ENCODE measurements at places on chromosomes 13 and 19. TPM values are rescaled to one million over a fixed set of nuclear protein-coding genes. Genes with fewer than 3 reads are reported as not detected.

KCNJ14 gene
- polyA plus RNA-seq: 0.78 TPM

PRPF31 gene
- polyA plus RNA-seq: 62.2 TPM

FGF21 gene
- polyA plus RNA-seq: 0.11 TPM

KLK6 gene
- polyA plus RNA-seq: 7.0 TPM

PBX4 gene
- polyA plus RNA-seq: 26.7 TPM

TJP3 gene
- polyA plus RNA-seq: 3.3 TPM

EHD2 gene
- 14.2 TPM for polyA plus RNA-seq

DNA sequence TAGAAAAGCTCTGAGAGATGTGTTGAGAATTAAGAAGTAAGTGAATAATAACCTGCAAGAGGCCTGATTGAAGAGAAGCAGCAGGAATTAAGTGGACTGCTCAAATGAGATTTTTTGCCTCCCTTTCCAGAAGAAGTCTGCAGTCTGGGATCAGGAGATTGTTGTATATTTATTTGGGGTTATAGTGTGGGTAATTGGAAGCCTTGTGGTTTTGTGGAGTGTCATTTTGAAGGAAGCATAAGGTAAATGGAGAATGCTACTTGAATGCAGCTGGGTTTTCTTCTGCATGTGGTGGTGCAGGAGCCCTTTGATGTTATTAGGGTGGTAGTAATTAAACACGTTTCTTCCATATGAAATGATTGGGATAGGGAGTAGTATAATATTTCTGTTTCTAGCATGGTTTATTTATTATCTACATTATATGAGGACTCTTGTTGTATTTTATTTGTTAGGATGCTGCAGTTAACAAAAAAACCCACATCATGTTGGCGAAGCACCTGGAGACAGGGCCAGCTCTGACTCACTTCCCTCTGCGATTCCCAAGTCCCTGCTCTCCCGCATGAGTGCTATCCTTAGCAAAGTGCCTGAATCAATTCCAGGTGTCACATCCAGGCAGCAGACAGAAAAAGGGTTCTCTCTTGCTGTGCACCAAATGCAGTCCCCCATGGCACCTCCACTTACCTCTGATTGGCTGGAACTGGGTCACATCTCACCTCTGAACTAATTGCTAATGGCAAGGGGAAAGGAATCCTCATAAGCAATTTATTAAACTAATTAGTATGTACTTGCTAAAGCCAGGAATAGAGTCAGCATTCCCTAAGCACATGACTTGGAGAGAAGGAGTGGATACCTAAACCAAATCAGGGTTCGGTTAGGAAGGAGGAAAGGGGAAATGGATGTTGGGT is 54.8 kb downstream of the DGKH start:
- H3K4me1 ChIP-seq: no peaks in the 10 kb centered on the region
- no peaks in the 10 kb centered on the region for H3K27me3 ChIP-seq
- no peak overlapping the region for H3K4me3 ChIP-seq
- no peak overlapping the region for H3K27ac ChIP-seq

DNA sequence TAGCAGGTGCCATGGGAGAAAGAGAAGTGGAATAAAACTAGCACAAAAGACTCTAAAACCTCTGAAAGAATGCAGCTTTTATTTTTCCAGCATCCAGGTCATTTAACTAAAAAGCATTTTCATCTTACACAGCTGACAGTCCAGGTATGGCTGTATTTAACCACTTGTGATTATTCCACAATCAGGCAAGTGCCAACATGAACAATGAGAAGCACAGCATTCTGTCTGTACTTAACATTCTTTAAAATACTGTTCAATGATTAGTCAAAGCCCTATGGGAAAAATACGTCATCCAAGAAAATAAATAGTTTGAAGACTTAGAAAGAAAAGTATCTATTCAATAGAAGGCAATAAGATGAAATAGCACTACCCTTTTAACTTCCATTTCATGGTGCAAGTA is 246.9 kb downstream of the LIG4 start:
- no peak overlapping the region for H3K27ac ChIP-seq
- H3K4me1 ChIP-seq: no peaks in the 10 kb centered on the region
- no peaks in the 10 kb centered on the region for H3K36me3 ChIP-seq
- no peak overlapping the region for H3K4me3 ChIP-seq

DNA sequence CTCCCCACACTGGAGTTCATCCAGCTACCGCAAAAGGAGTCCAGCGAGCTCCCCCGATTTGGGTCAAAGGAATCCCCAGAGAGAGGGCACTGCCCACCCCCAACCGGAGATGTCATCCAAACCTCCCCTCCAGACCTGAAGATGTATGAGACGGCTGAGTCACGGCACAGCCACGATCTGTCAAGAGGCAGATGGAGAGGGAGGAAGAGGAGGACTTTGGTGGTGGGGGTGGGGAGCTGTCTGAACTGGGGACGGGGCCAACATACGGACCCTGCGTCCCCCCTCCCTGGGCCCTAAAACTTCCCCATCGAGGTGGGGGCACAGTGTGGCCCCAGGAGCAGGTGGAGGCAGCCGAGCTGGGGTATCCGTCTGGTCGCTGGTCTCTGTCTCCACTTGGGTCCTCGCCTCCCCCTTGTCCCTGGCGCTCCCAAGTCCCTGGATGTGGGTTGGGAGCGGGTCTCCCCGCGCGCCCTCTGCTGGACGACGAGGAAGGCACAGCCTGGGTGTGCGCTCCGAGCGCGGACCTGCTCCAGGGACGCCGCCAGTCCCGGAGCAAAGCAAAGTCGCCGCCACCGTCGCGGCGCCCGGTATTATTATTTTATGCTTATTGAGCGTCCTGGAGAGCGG is 3.8 kb downstream of the PDE4A start:
- H3K27ac ChIP-seq: no peak overlapping the region
- H3K4me3 ChIP-seq: peak overlapping the region; percentile 40
- DNase-seq: peak; percentile 74
- H3K27me3 ChIP-seq: peaks cover 99% of the 10 kb centered on the region
- H3K4me1 ChIP-seq: peaks cover 12% of the 10 kb centered on the region

DNA sequence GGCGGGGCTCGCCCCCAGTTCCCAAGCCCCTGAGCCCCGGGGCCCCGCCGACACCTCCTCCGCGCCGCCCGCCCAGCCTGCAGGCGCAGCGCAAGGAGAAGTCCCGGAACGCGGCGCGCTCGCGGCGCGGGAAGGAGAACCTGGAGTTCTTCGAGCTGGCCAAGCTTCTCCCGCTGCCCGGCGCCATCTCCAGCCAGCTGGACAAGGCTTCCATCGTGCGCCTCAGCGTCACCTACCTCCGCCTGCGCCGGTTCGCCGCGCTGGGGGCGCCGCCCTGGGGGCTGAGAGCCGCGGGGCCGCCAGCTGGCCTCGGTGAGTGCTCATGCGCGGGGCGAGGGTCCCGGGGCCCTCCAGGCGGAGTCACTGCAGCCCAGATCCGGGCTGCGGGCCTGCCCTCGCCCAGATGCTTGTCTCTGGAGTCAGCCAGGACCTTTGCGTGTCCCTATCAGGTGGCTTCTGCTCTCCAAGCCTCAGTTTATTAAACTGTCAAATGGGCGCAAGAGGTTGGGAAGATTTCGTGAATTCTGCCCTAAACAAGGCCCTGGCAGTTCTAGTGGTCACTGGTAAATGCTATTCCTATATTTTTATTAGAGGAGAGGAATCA is 2.0 kb downstream of the NPAS1 start:
- H3K36me3 ChIP-seq: no peaks in the 10 kb centered on the region
- no peak for DNase-seq
- H3K27ac ChIP-seq: no peak overlapping the region
- peaks cover 93% of the 10 kb centered on the region for H3K27me3 ChIP-seq
- H3K4me3 ChIP-seq: no peak overlapping the region

DNA sequence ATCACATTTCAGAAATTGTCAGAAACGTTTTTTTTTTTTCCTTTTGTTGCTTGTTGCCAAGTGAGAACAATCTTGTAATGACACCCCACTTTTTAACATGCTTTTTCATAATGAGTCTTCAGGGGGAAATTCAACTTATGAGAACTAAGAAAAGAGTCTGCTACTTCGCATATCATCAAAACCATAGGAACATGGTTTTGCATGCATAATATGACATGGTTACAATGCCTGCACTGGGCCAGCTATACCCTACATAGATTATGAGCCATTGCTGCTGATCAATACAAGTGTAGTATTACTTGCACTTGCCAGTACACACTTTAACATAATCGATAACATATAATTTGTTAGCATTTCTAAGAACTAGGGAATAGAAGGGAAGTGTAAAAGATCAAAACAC is 191.0 kb upstream of the NBEA start:
- H3K4me3 ChIP-seq: no peak overlapping the region
- H3K27ac ChIP-seq: no peak overlapping the region
- no peak for DNase-seq
- no peaks in the 10 kb centered on the region for H3K4me1 ChIP-seq

DNA sequence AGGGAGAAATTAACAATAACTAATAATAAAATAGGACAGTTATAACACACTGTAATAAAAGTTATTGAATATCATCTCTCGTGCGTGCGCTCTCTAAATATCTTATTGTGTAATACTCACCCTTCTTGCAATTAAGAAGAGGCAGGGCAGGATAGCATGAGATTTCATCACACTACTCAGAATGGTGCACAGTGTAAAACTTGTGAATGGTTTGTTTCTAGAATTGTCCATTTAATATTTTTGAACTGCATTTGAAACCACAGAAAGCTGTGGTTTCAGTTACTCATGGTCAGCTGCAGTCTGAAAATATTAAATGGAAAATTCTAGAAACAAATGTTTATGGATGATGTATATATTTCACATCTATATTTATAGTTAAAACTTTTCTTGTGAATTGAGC is 161.1 kb downstream of the DCT start:
- H3K27me3 ChIP-seq: no peaks in the 10 kb centered on the region
- peaks cover 28% of the 10 kb centered on the region for H3K4me1 ChIP-seq
- H3K36me3 ChIP-seq: no peaks in the 10 kb centered on the region
- no peak for DNase-seq
- no peak overlapping the region for H3K4me3 ChIP-seq
- H3K27ac ChIP-seq: no peak overlapping the region

DNA sequence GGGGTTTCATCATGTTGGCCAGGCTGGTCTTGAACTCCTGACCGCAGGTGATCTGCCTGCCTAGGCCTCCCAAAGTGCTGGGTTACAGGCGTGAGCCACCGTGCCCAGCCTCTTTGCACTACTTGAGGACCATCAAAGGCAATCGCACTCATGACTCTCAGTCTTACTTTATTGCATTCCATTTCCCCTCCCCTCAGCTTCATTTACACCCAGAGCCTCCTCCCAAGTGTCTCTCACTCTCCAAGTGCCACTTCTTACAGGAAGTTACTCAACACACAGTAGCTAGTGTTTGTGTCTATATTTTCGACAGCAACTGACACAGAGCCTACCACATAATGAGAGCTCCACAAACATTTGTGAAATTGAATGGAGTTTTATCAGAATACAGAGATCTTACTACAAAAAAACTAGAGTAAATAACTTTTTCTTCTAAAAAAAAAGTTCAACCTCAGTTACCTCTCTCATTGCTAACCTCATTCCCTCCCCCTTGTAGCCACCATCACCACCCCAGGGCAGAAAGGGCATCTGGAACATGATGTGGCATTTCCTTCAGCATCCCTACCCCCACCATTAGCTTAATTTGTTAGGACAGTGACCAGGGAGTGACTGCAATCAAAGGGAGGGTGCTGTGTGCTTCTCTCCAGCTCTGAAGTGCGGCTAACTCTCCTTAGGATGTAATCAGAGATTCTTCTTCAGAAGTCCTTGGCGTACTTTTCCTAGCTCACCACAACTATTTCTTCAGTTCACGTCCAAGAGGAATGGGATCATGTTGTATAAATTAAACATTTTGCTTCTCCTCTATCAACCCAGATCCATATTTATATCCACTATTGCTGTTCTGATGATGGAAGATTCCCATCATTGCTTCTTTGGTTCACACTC is 17.0 kb upstream of the RUBCNL start:
- H3K27ac ChIP-seq: no peak overlapping the region
- H3K4me1 ChIP-seq: peaks cover 6% of the 10 kb centered on the region
- DNase-seq: no peak
- H3K36me3 ChIP-seq: no peaks in the 10 kb centered on the region

GRCh38 chr13:93966267-93966936 is 513.1 kb downstream of the DCT start:
- DNase-seq: no peak
- no peak overlapping the region for H3K4me3 ChIP-seq
- H3K4me1 ChIP-seq: no peaks in the 10 kb centered on the region
- H3K36me3 ChIP-seq: no peaks in the 10 kb centered on the region
- no peaks in the 10 kb centered on the region for H3K27me3 ChIP-seq
- H3K27ac ChIP-seq: no peak overlapping the region

GRCh38 chr13:65744836-65745235 is 1485.3 kb downstream of the PCDH9 start:
- H3K27ac ChIP-seq: no peak overlapping the region
- no peak for DNase-seq
- no peaks in the 10 kb centered on the region for H3K4me1 ChIP-seq

DNA sequence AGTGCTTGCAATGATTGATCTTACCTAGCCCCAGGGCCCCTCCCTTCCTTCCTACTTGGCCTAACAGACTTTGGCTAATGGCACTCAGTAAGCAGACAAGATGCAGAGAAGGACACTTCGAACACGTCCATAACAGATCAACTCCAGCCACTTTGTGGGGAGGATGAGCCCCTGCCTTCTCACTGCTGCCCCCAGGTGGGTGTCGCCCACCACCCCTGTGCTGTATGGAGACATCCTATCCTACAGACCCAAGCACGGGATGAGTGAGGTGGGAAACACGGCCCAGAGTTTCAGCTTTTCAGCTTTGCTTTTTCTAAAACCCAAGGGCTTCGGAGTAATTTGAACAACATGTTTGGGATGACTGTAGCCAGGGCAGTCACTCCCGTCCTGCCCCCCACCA is 5.5 kb downstream of the SLC7A1 start:
- H3K4me1 ChIP-seq: peaks cover 4% of the 10 kb centered on the region
- no peak overlapping the region for H3K4me3 ChIP-seq
- H3K27me3 ChIP-seq: no peaks in the 10 kb centered on the region
- no peaks in the 10 kb centered on the region for H3K36me3 ChIP-seq
- DNase-seq: no peak

GRCh38 chr13:99681695-99682094 is 180.4 kb downstream of the TM9SF2 start:
- no peak overlapping the region for H3K4me3 ChIP-seq
- H3K36me3 ChIP-seq: no peaks in the 10 kb centered on the region
- no peak overlapping the region for H3K27ac ChIP-seq
- no peaks in the 10 kb centered on the region for H3K27me3 ChIP-seq

- no peak overlapping the region for H3K27ac ChIP-seq
- H3K36me3 ChIP-seq: no peaks in the 10 kb centered on the region
- DNase-seq: no peak
Observed at GRCh38 chr13:113098162-113098732, 7.3 kb upstream of the F7 start.

- H3K4me3 ChIP-seq: no peak overlapping the region
- H3K4me1 ChIP-seq: no peaks in the 10 kb centered on the region
- no peak for DNase-seq
- no peak overlapping the region for H3K27ac ChIP-seq
- peaks cover 3% of the 10 kb centered on the region for H3K27me3 ChIP-seq
Observed at GRCh38 chr19:48424694-48425219, 21.0 kb upstream of the GRWD1 start.

GRCh38 chr13:46961719-46962118 is 64.9 kb upstream of the HTR2A start:
- H3K4me3 ChIP-seq: no peak overlapping the region
- H3K36me3 ChIP-seq: no peaks in the 10 kb centered on the region
- no peaks in the 10 kb centered on the region for H3K4me1 ChIP-seq
- no peaks in the 10 kb centered on the region for H3K27me3 ChIP-seq
- DNase-seq: no peak
